ENCODE measurements at places on chromosomes 13 and 19.

DNA sequence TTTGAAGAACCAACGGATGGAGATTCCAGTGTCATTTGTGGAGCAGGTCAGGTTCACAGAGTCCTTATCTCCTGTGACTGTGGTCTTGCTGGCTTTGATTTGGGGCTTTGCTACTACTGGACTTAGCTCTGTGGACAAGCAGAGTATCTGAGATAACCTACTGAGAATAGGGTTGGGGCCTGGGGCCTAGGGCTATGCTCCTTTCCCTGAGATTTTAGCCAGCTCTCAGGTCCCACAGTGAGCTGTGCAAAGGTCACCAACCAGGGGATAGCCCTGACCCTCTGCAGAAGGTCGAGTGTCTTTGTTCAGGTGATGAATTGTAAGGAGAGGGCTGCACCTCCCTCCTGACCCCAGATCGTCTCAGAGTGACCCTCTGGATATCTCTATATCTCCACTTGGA is 9.2 kb downstream of the CEACAM1 start:
- DNase-seq, result no peak

GRCh38 chr19:38386971-38387549 is 774 bp downstream of the GGN start:
- DNase-seq, result peak; percentile 66

GRCh38 chr13:30739761-30740642 is 4.7 kb downstream of the ALOX5AP start:
- DNase-seq, result peak; percentile 71

DNA sequence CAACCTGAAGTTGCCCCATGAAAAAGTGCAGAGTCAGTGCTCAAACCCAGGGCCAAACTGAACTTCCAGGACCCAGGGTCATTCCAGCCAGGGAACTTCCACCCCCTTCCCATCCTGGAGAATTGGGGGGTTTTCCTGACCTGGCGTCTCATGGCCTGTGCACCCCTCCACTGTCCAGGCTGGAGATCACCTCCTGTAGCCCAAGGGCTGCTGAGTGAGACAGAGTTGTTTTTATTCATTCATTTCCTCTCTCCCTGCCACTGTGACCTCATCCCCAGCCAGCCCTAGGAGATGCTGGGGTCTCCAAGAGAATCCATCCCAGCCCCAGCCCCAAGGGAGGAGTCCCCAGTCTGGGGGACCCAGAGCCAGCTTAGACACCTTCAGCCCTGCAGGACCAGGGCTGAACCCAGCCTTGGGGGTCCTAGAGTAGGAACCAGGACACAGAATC is 4.2 kb downstream of the FCHO1 start:
- no peak for DNase-seq

DNA sequence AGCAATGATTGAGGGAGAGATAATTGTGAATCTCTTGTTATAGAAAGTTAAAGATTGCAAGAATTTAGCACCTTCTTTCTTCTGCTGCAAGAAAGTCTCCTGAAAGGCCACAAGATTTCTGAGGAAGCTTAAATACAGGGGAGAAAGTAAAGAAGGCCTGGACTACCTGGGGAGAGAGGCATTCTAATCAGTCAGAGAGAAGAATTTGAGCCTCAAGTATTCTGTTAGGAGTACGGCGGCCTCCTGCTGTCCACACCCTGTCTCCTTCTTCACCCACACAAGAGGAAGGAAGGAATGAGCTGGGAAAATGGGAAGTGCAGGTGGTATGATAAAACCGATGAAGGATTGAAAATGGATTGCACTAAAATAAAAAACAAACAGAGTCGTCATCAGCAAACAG is 474.7 kb downstream of the DIAPH3 start:
- no peak for DNase-seq

- peak; percentile 88 for DNase-seq
These were observed 3.2 kb downstream of the NFIC start for GRCh38 chr19:3369337-3370213.

DNA sequence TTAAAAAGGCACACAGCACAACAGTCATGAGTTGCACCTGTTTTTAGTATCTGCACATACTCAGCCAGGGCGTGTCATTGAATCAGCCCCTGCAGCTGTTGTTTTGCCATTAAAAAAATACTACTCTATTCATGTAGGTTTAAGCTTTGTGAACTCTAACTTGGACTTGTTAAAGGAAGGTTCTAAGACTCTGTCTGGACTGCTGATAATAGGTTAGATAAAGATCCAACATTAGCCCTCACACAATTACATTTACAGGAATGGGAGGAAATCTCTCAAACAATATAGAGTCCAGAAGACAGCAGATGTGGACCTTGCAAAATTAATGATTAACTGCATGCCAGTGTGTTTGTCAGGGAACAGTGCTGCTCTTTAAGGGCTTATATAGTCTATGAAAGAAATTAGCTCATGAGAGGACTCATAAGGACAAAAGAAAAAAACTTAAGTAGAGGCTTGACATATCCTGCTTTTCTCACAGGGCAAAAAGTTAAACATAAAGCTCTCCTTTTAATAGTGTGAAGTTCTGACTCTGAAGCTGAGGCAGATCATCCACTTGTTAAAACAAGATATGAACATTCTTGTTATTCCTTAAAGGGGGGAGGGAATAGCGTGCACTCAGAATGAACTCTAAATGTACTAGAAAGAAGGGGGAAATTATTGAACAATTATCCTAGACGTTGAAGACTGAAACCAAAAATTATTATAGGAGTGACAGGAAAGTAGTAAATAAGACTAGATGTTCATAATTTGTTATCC is 243.6 kb downstream of the NDFIP2 start:
- DNase-seq, result no peak

DNA sequence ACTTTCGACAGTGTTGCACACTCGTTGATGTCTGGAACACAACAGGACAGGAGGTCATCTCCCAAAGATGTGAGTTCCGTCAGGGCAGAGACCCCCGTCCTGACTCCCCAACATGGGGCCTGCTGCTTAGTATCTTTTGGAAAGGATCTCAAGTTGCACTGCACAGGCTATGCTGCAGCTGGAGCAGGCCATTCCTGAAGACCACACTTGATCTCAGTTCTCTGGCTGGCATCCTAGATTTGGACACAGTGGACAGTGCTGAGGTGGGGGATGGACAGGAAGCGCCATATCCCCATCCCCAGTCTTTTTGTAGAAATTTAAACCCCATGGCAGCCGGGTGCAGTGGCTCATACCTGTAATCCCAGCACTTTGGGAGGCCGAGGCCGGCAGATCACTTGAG is 5.9 kb downstream of the ADGRE2 start:
- DNase-seq, result no peak

DNA sequence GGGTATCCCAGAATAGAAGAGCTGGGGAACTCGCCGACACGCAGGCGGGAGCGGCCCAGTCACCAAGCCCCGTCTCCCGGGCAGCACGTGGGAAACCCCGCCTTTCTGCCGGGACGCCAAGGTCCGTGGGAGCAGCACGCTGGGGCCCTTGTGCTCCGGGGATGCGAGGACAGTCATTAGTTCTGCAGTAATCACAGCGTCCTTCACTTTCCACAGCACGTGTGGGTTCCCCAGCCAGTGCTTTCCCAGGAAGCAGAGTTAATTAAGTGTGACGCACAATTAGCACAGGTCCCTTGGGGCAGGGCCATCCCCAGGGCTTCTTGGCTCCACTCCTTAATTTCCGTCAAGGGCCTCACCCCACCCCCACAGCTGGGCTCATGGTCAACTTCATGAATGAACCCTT is 64.3 kb upstream of the C13orf46 start:
- no peak for DNase-seq
